ENCODE measurements at places on chromosomes 1 and 21.

DNA sequence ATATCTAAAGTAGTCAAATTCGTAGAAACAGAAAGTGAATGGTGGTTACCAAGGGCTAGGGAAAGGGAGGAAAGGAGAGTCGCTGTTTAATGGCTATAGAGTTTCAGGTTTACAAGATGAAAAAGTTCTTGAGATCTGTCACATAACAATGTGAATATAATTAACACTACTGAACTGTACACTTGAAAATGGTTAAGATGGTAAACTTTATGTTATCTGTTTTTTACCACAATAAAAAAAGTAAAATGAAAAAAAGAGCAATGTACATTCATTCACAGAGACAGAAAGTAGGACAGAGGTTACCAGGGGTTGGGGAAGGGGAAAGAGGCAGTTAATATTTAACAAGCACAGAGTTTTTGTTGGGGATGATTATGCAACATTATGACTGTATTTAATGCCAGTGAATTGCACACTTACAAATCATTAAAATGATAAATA is 53.3 kb upstream of the SEC16B start:
- no peak for DNase-seq

GRCh38 chr1:29960876-29961275 is 724.6 kb downstream of the PTPRU start:
- DNase-seq, result no peak

DNA sequence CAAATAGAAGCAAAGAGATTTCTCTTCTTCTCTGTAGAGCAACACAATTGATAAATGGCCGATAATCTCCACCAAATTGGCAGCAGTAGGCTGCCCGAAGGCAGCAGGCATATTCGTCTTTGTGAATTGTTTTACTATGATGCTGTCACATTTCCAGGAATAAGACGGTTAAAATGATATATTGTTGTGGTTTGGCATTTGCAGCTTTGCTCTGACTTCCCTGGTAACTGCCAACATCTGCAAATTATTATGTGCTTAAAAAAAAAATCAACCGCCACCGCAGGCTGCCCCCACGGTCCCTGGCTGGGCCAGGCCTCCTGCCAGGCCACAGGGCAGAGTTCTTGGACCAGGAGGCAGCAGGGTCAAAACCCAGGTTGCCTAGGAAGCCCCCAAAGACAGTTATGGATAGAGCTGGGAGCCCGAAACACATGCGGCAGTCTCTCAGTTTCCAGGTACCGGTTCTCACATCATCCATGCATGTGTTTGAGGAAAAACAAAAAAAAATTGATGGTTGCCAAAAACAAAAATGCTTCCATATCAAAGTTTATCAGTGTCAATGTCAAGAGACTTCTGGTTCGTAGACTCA is 179.3 kb downstream of the ETS2 start:
- peak; percentile 46 for DNase-seq

DNA sequence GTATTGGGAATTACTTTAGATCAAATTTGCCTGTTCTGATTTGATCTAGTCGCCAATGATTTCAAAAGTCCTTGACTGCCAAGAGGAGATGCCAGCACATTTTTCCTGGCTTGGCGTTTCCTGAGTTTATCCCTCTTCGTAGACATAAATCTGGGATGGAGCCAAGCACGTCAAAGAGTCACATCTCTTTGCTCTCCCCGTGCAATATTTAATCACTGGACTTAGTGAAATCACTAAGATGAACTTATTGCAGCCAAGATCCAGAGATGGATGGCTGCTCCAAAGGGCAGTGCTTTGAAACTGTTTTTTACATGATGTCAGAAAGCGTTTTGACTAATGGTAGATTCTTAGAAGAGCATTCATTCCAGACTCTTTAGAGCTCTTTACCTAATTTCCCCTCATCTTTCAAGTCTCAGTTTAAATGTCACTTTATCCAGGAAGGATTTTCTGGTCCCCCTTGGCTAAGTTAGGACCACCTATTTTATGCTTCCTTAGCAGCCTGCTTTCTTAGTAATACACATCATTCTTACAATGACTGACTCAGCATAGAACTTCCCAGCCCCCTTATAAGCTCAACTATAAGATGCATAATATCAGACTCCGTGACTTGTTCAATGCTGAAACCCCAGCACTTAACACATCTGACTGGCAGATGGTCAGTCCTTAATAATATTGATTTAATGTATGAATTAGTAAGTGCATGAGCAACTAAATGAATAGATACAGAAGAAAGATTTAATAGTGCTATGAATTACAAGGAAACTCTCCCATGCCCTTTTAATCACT is 94.4 kb upstream of the GREM2 start:
- DNase-seq, result no peak

DNA sequence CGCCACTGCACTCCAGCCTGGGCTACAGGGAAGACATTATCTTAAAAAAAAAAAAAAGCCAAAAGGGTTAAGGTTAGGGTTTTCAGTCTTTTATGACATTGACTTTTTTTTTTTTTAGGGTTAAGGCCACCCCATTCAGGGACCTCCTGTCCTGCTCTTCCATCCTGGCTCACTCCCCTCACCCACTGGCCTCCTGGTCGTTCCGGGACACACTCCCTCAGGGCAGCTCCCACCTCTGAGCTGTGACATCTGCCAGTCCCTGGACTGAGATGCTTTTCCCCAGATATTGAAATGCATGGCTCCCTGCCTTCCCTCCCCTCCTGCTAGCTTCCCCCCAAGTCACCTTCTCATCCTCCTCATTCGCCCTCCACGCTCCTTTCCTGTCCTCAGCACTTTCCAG is 9.6 kb downstream of the PLEKHG5 start:
- DNase-seq, result no peak

DNA sequence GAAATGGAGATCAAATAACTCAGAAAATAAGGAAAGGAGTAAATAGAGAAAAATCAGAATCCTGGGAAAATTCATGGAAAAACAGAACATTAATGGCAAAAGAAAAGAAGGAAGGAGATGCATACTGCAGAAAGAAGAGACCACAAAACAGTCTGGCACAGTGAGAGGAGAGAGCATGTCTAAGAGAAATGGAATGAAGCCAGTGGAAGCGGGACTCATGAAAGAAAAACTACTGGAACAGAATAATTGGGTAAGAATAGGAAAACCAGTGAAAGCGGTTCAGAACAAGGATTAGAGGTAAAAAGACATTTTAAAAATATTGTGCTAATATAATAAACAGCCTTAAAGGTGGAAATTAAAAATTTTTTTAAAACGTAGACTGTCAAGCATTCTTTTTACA is 93.6 kb upstream of the GREM2 start:
- DNase-seq, result no peak

GRCh38 chr1:209769171-209769904 is 13.5 kb downstream of the TRAF3IP3 start:
- DNase-seq, result peak; percentile 87

DNA sequence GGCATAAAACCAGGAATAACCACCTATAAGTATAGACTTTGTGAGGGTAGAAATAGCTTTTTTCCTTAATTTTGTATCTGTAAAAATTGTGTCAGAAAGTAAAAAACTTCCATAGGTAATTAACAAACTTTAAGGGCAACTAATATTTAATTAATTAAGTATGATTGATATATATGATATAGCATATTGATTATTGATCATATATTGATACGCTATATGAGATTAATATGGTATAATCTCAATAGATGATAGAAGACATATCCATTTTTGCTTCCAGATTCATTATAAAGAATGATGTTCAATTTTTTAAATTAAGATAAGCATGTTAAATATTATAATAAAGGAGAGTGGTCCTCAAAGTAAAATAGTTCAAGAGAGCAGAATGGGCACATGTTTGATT is 99.3 kb upstream of the VAV3 start:
- no peak for DNase-seq

- no peak for DNase-seq
Observed at GRCh38 chr1:188551176-188551575, 1722.4 kb downstream of the PLA2G4A start.

DNA sequence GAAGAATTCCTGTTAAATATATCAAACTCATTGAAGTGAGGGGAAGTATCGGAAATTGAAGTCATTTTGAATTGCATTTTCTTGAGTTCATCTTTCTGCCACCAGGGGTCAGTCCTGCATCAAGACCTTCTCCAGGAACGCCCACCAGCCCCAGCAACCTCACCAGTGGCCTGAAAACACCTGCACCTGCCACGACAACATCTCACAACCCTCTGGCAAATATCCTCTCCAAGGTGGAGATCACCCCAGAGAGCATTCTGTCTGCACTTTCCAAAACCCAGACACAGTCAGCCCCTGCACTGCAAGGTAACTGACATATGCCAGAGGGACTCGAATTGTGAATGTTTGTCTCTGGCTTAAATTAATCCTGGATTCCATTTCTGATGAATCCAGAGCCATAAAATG is 22.8 kb upstream of the TARS2 start:
- peak; percentile 80 for DNase-seq

- DNase-seq, result peak; percentile 62
Observed at GRCh38 chr1:87202922-87203655, 125.6 kb upstream of the LMO4 start.

DNA sequence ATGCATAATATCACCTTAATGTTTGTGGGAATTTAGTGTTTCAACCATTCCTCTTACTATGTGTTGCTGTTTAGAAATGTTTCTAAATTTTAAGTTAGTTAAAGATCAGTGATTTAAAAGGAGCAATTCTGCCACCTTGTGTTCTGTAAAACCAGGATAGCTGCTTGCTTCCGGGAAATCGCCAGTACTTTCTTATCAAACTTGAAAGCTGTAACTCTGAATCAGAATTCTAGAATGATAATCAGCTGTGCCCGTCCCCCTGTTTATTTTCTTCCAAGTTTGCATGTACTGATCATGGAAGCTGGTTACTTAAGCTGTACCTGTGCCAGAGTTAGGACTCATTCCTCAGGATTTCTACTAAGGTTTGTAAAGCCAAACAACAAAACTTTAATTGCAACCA is 656.4 kb downstream of the LTN1 start:
- DNase-seq, result peak; percentile 62

- peak; percentile 77 for DNase-seq
Observed at GRCh38 chr1:152034654-152035538, 1.9 kb downstream of the S100A11 start.

GRCh38 chr1:215704089-215704860 is 137.2 kb downstream of the KCTD3 start:
- DNase-seq, result peak; percentile 62

- no peak for DNase-seq
Observed at GRCh38 chr1:91778964-91779363, 107.0 kb downstream of the TGFBR3 start.

- DNase-seq, result no peak
Observed at GRCh38 chr1:196910215-196910614, 22.4 kb downstream of the CFHR4 start.

- DNase-seq, result no peak
Observed at GRCh38 chr1:86303041-86303690, 93.0 kb downstream of the ODF2L start.

- DNase-seq, result peak; percentile 60
Observed at GRCh38 chr1:224539971-224540370, 76.1 kb upstream of the CNIH3 start.

DNA sequence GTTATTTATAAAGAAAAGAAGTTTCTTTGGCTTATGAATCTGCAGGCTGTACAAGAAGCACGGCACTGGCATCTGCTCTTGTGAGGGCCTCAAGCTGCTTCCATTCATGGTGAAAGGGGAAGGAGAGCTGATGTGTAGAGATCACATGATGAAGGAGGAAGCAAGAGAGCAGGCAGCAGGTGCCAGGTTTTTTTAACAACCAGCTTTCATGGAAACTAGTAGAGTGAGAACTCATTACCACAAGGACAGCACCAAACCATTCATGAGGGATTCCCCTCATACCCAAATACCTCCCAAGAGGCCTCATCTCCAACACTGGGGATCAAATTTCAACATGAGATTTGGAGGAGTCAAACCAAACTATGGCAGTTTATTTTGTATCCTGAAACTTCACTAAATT is 85.8 kb upstream of the CAMK1G start:
- DNase-seq, result no peak

DNA sequence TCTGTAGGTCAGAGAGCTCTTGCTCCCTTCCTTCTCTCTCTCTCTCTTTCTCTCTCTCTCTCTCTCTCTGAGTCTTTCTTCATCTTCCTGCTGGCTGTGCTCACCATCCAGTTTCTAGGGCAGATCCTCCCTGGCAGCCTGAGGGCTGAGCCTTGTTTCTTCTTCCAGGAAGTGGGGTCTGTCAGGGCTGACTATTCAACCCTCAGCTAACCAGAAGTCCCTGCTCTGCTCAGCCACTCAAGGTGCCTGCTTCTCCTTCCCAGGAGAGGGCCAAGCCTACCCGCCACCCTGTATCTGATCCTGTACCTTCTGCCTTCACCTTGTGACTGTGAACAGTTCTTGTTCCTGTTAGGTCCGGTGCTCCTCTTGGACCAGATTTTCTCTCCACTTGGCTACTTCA is 107.6 kb upstream of the ETV3 start:
- DNase-seq, result no peak

GRCh38 chr1:177591155-177591554 is 378.7 kb downstream of the SEC16B start:
- DNase-seq, result no peak

DNA sequence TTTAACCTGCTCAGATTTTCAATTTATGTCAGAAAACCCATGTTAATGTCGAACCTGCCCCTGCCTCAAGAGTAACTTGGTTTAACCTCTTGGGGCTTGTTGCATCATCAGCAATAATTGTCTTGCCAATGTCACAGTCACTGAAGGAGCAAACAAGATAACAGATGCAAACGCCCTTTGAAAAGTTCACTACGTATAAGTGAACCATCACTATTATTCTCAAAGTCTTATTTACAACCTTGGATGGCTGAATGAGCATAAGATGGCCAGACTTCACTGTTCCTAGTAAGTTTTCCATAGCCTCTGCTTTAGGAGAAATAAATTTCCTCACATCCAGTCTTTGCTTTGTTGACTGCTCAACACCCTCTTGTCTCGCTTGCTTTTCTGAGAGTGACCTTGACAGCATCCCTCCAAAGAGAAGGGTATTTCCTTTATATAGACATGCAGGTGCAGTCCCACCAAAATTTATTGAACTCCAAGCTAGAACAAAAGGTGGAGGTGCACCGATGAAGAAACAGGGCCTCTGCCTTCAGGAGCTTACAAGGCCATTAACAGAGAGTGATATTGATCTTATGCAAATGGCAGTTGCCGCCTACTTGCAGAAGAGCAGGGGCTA is 749 bp upstream of the LRIG2 start:
- no peak for DNase-seq

DNA sequence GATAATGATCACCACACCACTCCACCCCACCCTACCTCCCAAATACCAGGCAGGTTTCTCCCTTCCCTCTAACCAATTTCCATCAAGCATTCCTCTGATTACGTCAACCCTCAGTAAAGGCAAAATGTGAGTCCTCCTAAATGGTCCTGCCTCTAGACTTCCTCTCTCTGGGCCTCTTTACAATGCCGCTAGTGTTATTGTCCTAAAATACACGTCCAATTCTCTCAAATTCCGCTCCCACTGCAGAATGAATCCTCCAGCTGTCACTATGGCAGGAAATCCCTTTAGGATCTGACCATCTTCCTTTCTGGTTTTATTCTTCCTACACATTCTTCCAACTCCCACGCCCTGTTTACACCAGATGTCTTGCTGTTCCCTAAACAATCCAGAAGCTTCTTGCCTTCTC is 68.7 kb downstream of the DEGS1 start:
- DNase-seq, result peak; percentile 31

GRCh38 chr21:34570313-34570712 is 44.6 kb downstream of the RCAN1 start:
- DNase-seq, result peak; percentile 53

- DNase-seq, result no peak
Observed at GRCh38 chr1:94486990-94487389, 54.6 kb downstream of the F3 start.
